Caco-2 (cell line): ENCODE measurements at places on chromosomes 2 and 18.
A peak's percentile ranks its signal among the peaks of the same experiment; 100 is the strongest.

GRCh38 chr2:221553333-221553732 lies 18.8 kb downstream of the EPHA4 start:
- no peak for DNase-seq

DNA sequence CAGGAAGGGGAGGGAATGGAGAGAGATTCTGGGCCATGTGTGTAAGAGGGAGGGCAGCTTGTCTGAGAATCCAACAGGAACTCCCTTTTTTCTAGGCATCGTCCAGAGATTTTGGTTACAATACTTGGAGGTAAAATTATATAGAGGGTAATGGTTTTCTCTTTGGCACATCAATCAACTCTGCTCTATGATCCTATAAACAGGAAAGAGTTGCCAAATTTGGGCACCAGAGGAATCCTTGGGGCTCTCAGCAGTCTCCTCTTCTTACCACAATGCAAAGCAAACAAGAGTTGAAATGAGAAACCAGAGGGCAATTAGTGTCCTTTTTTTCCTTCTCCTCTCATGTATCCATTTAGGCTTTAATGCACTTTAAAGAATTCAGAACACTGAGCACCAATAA lies 243.4 kb downstream of the SLC8A1 start:
- no peak for DNase-seq

GRCh38 chr2:190990132-190990531 lies 23.8 kb downstream of the STAT1 start:
- DNase-seq, result no peak

GRCh38 chr2:151475071-151475470 lies 65.4 kb downstream of the RIF1 start:
- DNase-seq, result no peak

DNA sequence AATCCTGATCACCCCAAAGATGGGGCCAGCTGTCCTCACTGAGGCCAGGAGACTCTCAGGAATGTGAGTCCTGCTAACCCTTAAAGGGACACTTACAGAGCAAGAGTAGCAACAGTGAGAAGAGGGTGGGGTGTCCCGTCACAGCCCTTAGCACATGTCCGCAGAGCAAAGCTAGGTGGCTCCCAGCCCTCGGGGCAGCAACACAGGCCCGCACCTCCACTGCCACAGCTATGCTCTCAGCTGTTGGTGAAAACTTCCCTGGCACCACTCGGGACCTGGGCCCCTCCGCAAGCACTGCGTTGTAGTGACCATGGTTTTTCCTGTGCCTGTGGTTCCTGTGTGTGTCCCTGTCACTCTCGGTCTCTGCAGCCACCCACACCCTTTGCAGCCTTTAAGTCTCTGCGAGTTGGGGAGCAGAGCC lies 76.4 kb upstream of the UXS1 start:
- DNase-seq, result no peak

DNA sequence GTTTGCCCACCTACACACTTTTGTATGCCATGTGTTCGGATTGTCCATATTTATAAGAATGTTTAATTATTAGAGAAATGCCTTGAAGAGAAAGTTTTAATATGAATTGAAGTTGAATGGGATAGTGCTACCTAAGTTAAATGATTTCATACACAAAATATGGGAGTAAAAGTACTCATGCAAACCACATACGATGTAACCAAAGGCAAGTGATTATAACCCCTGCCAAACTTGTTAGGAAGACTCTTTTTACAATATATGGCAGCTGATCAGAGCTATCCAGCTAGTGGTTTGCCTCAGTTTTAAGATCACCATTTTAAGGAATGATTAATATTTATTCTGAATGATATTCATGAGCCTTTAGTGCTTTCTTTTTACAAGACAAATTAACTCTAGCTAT lies 106.7 kb downstream of the MYO1B start:
- no peak for DNase-seq

DNA sequence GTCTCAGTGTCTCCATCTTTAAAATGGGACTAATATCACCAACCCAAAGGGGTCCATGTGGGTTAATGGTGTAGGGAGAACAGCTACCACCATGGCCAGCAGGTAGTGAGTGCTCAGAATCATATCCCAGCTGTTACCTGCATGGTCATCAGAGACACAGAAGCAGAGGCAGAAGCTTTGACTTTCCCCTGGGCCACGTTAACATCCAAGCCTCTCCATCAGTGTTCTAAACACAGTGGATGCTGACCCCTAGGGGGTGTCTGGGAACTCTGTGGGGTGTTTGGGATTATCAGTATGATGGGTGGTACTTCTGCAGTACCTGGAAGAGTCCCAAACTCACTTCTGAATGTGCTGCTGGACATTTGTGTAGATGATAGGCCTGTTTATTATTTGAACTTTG lies 93.6 kb downstream of the GYPC start:
- DNase-seq, result peak; percentile 11

GRCh38 chr2:108297436-108298141 lies 8.9 kb downstream of the SULT1C2 start:
- no peak for DNase-seq

- no peak for DNase-seq
Measured at GRCh38 chr2:224904381-224904780, 137.9 kb downstream of the DOCK10 start.

DNA sequence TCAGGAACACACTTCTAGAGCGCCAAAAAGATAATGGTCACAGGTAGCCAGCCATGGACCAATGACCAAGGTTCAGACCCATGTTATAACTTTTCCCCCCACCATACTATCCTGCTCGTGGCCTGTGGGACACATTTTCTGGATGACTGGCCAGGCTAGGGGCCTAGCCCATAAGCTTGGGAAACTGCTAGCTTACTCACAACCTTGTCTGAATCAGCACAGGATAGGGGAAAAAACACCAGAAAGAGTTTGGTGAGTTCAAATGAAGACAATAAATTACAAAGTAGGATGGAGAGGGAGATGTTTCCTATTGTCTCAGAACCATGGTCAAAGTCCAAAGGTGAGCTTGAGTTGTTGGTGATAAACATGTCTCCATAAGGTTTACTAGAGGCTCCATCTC lies 156.3 kb upstream of the CCDC68 start:
- no peak for DNase-seq

DNA sequence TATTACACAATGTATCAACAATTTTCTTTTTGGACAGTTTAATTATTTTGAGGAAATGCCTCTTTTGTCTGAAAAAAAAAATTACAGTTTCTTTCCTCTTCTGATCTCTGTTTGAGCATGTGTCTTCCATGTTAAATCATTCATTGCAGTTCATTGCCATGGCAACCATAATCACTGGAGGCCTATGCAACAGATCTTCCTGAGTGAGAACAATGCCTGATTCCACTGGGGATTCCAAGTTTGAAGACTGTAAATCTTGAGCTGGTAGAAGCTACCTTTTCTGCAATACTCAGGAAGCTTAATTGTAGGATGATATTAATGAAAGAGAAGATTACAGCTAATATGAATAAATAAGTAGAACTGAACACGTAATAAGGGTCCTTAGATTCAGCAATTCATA lies 721.4 kb upstream of the CNTNAP5 start:
- DNase-seq, result no peak

GRCh38 chr2:128591861-128592822 lies 273.5 kb upstream of the HS6ST1 start:
- no peak for DNase-seq

- DNase-seq, result no peak
Measured at GRCh38 chr2:66573416-66573815, 138.5 kb downstream of the MEIS1 start.

- DNase-seq, result peak; percentile 28
Measured at GRCh38 chr18:59502274-59503175, 143.5 kb upstream of the LMAN1 start.

DNA sequence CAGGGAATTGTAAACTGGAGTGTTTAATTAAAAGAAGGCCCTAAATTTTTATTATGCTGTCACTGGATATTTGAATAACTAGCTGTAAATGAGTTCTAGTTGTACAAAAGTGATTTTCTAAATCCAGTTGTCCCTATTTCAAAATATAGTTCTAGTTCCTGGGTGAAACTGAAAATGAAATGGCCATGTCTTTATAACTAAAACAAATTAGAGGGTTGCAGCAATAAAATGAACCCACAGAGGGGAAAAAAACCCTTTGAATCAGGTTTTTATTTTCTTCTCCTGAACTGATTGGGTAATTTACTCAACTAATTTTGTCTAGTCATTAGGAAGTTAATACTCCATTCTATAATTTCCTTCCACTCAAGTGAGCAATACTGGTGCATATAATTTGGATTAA lies 55.6 kb upstream of the MAP4K3 start:
- DNase-seq, result no peak

DNA sequence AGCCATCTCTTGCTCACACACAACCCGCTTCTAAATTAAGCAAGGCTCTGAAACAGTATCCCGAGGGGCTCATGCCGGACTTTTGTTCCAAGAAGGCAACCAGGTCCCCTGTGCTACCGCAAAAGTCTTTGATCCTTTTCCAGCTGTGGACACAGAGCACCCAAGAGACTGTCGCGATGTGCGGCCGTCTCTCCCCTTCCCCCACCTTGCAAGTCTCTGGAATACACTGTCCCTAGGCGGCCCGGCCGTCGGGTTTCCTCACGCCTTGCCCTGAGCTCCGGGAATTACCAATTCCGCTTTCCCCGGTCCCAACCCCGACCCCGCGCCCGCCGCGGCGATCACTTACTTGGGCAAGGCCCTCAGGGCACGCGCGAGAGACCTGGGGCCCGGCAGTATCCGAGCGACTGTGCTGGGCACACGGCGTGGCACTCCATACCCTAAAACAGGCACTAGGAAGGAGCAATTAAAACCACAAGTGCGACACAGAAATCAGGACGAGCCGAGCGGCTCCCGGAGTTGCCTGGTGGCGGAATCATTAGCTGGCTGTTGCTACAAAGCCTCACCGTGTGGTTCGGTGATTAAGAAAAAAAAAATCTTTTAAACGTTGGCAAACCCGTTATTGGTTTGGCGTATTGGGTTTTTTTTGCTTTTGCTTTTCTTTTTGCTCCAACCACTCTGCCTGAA lies 2.2 kb upstream of the DLX1 start:
- DNase-seq, result no peak

- DNase-seq, result no peak
Measured at GRCh38 chr18:46343931-46344372, 239.8 kb downstream of the HAUS1 start.

GRCh38 chr2:98818164-98818563 lies 87.2 kb upstream of the MGAT4A start:
- no peak for DNase-seq

GRCh38 chr2:11753886-11754699 lies 7.7 kb downstream of the LPIN1 start:
- no peak for DNase-seq

DNA sequence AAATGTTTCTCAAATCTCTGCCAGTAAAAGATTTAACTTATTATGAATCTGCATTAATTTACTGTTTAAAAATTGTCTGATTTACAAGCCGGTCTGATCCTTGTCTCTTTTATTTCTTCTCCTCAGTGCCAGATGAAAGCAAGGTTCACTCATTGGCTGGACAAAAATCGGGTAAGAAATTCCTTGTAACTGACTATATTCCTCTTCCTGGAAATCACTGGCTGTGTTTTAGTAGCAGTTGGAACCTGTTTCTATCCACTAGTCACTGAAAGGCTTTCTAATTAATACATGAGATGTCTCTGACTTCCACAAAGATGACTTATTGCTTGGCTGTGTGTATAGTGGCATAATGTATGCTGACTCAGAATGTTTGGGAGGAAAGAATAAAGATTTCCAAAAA lies 436.6 kb upstream of the NRP2 start:
- DNase-seq, result no peak

DNA sequence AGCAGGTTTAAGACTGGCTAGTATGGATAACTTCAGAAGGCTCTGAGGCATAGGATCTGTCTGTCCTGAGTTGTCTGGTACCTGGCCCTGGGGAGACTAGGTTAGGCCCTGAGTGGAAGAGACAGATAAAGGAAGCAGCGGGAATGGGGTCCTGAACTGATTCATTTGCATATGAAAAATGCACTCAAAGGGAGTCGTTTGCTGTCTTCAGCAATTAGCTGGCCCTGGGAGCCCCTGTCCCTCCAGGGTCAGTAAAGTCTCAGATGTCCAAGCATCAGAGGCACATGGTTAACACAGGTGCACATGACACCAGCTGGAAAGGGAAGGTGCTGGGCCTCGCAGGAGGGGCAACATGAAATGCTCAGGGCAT lies 172.4 kb downstream of the ACOXL start:
- DNase-seq, result no peak

GRCh38 chr18:58362027-58362575 lies 266.8 kb downstream of the ALPK2 start:
- no peak for DNase-seq

- DNase-seq, result no peak
Measured at GRCh38 chr2:46993501-46993900, 77.9 kb upstream of the MCFD2 start.

DNA sequence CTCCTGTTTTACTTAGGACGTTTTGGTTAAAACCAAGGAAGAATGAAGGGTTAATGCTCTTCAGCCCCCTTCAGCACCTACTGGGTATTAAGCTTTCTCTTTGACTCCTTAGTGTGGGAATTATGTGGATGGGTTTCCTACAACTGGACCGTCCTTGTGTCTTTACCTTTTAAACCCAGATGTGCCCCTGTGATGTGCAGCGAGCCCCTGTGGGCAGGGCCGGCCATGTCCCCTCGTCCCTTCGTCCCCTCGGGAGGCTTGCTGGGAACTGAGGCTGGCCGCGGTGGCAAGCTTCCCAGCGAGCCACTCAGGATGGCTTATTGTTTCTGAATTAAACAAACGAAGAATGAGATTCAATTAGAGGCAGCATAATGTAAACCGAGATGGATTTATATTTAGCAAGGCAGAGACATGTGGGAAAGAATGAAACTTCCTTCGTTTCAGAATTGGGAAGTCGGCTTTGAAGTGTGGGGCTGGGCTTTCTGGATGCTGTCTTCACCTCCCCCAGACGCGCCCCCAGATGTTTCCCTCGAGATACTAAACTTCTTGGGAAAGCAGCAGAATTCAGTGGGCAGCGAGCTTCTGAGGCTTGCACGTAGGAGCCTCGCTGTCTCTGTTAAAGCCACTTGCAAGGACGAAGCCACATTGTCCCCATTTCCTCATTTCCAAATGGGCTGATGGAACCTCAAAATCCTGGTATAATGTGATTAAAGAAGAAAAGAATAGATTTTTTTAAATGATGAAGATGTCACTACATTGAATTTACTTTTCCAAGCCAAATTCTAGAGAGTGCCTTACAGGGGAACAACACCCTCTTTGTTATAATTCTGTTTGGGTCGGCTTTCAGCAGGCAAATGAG lies 146.0 kb downstream of the VAPA start:
- DNase-seq, result no peak

GRCh38 chr2:190519975-190520767 lies 14.4 kb downstream of the NEMP2 start:
- DNase-seq, result no peak

- no peak for DNase-seq
Measured at GRCh38 chr2:120350801-120351320, 4.9 kb downstream of the INHBB start.
